ENCODE measurements at places on chromosomes 11 and 22.

DNA sequence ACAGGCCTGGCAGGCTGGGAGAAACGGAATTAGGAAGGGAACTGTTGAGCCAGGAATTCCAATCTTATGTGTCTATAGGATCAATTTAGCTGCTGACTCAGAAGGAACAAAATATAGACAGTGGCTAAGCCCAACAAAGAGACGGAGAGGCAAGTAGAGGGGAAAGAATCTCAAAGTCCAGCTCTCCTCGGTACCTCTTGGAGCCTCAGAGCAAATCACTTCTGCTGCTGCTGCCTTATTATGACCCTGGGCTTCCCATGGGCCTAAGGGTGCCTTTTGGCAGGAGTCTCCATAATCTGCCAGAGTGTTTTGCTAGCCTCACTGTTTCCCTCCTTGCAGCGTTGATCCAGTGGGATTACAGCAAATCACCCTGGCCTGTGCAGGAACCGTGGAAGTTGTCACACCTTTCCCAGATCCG is 31.7 kb downstream of the PAX6 start:
- peak; percentile 55 for DNase-seq

- DNase-seq = no peak
Measured at GRCh38 chr11:5239046-5239445, 4.8 kb upstream of the HBD start.

DNA sequence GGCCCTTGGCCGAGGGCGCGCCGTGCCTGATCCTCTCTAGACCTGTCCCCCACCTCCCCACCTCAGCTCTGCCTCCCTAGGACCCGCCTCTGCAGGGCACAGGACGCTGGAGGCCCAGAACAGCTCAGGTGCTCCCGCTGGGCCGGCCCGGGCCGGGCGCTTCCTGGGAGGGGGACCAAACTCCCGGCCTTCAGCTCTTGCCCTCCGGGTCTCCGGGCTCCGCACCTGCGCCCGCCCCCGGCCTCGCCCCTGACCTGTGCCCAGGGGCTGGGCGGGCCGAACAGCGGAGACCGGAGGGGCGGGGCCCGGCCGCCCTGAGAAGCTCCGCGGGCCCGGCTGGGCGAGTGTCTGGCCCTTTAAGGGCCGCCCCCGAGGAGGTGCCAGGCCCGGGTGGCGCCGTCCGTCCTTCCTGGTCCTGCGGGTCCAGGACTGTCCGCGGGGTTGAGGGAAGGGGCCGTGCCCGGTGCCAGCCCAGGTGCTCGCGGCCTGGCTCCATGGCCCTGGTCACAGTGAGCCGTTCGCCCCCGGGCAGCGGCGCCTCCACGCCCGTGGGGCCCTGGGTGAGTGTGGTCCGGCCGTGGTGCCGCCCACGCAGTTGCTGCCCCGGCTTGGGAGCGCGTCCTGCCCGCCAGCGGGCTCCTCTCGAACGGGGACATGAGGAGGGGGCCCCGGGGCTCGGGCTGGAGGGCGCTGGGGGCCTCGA is at the start of gene SSH3:
Gene SSH3 (plus strand): TSS at position 399 of the 703 bp plus-strand sequence. CDS start 96 bp downstream, at position 495.
- peak; percentile 91 for DNase-seq

DNA sequence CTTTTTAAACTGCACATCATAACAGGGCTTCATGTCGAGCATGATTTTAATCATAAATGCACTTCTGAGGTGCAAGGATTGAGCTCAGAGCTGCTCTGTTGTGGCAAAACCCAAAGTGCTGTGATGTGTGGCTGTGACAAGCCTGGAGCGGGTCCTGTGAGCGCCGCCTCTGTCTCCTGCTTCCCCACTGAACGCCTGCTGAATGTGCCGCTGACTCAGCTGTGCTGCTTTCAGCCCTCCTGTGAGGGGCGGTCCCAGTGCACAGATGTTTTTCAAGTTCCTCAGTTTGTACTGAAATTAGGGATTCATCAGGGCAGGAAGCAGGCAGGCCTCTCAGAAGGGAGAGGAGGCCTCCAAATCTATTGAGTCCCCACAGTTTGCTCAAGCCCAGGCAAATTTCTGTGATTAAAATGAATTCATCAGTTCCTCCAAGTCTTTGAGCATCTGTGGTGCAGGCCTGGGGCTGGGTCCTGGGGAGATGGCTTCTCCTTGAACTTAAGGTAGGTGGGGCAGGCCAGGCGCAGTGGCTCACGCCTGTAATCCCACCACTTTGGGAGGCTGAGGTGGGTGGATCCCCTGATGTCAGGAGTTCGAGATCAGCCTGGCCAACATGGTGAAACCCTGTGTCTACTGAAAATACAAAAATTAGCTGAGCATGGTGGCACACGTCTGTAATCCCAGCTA is 3.0 kb upstream of the GTSE1 start:
- DNase-seq = peak; percentile 86

GRCh38 chr11:10715571-10715970 is 22.0 kb upstream of the IRAG1 start:
- DNase-seq = no peak

- peak; percentile 69 for DNase-seq
Measured at GRCh38 chr11:10302744-10303557, 1.9 kb upstream of the ADM start.

GRCh38 chr11:69234740-69235710 is 58.9 kb upstream of the MYEOV start:
- no peak for DNase-seq

- no peak for DNase-seq
Measured at GRCh38 chr22:37378642-37379058, 48.6 kb downstream of the ELFN2 start.

DNA sequence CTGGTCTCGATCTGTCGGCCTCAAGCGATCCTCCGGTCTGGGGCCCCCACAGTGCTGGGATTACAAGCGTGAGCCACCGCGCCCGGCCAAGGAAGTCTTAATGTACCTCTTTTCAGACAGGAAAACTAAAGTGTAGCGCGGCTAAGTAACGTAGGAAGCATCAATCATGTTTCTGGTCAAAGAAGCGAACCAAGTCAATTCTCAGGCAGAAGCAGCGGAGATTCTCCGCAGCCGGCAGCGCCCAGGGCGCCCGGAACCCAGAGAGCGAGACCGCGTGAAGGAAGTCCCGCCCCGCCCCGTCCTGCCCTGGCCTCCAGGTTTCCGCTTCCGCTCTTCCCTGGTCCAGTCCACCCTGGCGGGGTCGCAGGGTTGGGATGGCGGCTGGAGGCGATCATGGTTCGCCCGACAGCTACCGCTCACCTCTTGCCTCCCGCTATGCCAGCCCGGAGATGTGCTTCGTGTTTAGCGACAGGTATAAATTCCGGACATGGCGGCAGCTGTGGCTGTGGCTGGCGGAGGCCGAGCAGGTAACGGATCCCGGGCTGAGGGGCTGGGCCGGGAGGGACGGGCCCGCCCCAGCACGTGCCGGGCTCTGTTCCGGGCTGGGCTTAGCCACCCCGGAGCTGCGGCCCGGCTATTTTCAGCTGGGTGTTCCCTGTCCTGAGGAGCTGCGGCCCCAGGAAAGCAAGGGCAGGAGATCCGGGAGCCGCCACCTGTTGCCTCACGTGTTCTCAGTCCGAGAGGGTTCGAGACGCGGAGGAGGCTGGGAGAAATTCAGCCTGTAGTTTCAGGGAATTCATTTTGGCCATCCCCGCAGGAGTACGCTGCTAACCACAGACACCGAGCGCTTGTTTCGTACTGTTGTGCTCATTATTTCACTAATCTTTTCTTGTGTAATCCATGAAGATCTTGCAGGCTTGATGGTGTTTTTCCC is at the start of gene ADSL:
Gene ADSL (plus strand): TSS at position 316 of the 934 bp plus-strand sequence. CDS start 59 bp downstream, at position 375.
- peak; percentile 97 for DNase-seq

DNA sequence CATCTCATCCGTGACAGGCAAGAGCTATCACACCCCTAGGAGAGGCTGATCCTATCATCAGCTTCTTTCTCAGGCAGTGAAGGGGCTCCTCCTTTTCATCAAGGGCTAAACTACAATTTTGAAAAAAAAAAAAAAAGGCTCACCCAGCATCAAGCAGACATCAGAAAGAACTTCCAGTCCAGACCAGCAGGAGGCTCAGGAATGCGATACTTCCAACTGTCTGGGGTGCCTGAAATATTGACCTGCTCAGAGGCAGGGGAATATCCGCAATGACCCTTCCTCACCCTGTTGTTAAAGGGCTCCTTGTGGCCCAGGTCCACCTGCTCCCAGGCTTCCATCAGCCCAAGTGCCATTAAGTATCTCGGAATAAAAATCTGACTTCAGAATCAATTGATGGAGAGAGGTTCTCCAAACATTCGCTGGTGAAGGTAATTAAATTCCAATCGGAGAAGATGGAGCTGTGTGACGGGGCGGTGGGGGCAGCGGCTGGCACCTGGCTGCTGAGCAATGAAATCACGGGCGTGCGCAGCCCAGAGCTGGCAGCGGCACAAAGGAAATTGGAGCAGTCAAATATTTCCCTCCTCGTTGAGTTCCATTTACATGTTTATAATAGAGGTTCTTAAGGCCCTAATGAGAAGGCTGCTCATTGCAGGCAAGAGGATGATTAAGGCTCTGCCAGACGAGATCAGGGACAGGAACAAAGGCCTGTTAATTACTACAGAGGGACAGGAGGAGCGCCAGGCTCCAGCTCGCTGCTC is 69.0 kb upstream of the THY1 start:
- DNase-seq = peak; percentile 42

GRCh38 chr22:49260681-49261580 is 566.7 kb downstream of the BRD1 start:
- no peak for DNase-seq
